ENCODE measurements at places on chromosomes 16 and 17.

DNA sequence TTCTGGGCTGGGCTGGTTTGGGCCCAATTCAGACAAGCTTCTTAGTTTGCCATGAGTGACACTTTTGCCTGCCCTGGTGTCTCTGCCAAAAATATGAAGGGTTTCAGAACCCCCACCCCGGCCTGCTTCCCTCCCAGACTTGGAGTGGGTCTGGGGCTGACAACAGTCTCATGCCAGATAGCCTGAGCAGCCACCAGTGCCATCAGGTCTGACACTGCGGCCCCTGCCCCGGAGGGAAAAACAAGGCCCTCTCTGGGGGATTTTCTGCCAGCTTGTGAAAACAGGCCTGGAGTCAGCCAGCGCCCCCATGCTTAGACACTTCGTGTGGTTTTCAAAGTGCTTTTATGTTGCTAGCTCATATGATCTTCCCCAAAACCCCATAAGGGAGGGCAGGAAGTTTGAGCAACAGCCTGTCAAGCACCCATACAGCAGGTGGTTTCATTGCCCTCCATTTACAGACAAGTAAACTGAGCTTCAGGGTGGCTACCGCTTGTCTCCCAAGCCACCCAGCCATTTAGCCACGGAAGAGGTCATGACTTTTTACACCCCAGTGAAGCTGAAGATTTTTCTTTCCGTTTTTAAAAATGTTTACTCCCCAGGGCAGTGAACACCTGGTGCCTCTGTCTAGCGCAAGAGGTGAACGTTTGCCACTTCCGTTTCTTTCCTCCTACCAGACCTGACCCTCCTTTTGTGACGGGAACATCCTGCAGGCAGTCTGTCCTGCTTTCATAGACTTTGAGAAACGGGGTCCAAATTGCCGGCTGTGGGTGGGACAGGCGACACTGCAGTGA, 300.6 kb downstream of the SEC14L1 start:
- DNase-seq, result no peak

DNA sequence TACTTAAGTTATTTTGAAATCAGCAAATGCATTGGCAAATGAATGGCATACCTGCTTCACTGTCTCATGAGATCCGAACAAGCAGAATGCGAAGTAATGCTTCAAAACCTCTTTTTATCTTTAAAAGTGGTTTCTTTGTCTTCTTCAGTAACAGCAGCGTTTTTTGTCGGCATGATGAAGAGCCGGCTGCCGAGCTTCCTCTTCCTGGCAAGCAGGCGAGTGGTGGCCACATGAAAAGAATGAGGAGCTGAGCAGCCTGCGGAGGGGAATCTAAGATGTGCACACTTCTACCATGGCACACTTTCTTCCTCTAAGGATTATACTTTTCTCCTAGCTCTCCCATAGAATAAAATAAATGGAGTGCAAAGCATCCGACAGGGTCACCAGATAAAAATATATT, 42.4 kb upstream of the AKTIP start:
- DNase-seq, result no peak

DNA sequence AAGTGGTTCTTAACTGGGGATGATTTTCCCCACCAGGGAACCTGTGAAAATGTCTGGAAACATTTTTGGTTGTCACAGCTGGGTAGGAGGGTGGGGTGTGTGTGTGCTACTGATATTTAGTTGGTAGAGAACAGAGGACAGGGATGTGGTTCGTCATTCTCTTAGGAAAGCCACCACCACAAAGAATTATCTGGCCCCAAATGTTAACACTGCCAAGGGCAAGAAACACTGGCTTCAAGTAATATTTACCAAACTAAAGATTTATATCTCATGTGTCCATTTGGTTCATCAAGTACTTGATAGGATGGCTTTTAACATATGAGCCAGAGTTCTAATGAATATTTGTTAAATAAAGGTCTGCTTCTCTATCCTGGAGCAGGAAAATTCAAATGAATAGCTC, 19.5 kb downstream of the MPHOSPH6 start:
- no peak for DNase-seq

DNA sequence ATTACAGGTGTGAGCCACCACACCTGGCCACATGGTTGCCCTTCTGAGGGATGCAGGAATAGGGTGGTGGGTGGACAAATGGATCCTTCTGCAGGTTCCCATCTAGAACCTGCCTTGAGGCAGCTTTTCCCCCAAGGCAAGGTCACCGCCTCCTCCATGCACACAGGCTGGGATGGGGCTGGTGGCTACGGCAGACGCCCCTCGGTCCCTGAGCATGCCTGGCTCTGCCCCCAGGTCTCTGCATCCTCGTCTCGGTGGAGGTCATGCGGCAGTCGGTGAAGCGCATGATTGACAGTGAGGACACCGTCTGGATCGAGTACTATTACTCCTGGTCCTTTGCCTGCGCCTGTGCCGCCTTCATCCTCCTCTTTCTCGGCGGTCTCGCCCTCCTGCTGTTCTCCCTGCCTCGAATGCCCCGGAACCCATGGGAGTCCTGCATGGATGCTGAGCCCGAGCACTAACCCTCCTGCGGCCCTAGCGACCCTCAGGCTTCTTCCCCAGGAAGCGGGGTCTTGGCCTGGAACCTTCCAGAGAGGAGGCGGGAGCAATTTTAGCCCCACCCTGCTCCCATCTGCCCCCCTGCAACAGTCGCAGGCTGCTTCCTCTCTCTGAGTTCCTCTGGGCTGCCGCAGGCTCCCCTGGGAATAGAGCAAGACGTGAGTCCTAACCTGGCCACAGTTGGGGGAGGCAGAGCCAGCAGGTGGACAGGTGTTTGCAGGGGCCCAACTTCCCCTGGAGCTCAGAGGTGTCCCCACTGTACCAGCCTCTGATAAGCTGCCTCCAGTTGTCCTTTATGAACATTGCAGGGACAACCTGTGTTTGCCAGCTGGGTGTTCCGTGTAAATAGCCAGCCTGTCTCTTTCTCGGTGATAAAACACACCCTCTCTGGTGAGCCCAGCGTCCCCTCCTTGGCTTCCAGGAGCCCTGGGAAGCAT, 11.7 kb downstream of the CACNG1 start:
- DNase-seq, result no peak

DNA sequence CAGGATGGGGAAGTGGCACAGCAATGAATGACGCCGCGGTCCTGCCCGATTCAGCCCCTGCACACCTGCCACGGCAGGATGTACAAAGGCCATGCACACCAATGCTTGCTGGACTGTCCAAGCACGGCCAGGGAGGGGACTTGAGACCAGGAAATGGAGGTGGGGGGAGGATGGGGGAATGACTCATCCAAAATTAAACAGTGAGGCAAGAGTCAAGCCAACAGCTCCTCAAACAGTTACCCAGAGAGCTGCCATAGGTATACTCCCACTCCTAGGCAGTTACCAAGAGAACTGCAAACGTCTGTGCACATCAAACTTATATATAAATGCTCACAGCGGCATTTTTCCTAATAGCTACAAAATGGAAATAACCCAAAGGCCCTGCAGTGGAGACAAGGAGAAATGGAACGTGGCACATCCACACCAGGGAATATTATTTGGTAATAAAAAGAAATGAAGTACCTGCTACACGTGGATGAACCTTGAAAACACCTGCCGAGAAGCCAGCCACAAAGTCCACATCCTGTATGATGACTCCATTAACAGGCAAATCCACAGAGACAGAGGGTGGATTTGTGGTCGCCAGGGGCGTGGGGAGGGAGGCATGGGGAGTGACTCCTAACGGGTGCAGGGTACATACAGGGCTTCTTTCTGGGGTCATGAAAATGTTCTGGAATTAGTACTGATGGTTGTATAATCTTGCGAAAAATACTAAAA, 54.1 kb downstream of the VAC14 start:
- peak; percentile 86 for DNase-seq

GRCh38 chr17:50534222-50534978, 1.9 kb downstream of the EPN3 start:
- DNase-seq, result no peak

All from AG10803 (cell line).